ENCODE measurements at places on chromosomes 2 and 18.

- H3K36me3 ChIP-seq = peaks cover 5% of the 10 kb centered on the region
- no peak overlapping the region for H3K27ac ChIP-seq
- peak; percentile 42 for DNase-seq
- no peak overlapping the region for H3K4me3 ChIP-seq
- H3K27me3 ChIP-seq = no peaks in the 10 kb centered on the region
Measured at GRCh38 chr2:170843656-170844055, 27.0 kb downstream of the GAD1 start.

GRCh38 chr2:56184500-56185011 lies 766 bp downstream of the CCDC85A start:
- H3K27ac ChIP-seq = no peak overlapping the region
- H3K27me3 ChIP-seq = peaks cover 32% of the 10 kb centered on the region
- no peak for DNase-seq
- no peak overlapping the region for H3K4me3 ChIP-seq

DNA sequence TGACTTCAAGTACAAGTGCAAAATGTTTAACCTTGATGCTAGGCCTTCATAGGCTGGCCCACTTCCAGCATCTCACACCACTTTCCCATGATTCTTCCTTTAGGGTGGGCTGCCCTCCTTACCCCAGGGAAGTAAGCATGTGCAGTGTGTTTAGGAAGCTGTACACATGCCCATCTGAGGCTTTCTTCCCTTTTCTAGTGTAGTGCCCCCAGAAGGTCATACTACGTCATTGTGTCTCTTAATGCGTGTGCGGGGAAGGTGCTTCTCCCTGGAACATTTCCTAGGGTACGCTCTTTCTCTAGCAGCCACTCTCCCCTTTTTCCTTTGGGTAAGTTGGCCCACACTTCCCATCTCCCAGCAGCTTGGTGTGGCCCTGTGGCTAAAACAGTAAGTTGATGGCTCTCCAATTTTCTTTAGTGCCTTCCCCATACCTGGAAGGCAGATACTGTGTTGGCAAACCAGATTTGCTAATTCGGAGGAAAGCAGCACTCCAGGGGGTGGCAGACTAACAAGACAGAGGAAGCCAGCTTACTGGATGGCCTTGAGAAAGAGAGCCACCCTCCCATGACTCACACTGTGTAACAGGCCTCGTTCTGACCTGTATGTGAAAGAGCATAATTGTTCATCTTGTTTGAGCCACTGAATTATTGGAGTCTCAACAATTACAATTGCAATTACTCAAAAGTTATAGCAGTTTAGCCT lies 1.1 kb upstream of the SULT6B1 start:
- H3K36me3 ChIP-seq = no peaks in the 10 kb centered on the region
- DNase-seq = no peak
- no peaks in the 10 kb centered on the region for H3K4me1 ChIP-seq
- no peak overlapping the region for H3K4me3 ChIP-seq
- no peaks in the 10 kb centered on the region for H3K27me3 ChIP-seq

DNA sequence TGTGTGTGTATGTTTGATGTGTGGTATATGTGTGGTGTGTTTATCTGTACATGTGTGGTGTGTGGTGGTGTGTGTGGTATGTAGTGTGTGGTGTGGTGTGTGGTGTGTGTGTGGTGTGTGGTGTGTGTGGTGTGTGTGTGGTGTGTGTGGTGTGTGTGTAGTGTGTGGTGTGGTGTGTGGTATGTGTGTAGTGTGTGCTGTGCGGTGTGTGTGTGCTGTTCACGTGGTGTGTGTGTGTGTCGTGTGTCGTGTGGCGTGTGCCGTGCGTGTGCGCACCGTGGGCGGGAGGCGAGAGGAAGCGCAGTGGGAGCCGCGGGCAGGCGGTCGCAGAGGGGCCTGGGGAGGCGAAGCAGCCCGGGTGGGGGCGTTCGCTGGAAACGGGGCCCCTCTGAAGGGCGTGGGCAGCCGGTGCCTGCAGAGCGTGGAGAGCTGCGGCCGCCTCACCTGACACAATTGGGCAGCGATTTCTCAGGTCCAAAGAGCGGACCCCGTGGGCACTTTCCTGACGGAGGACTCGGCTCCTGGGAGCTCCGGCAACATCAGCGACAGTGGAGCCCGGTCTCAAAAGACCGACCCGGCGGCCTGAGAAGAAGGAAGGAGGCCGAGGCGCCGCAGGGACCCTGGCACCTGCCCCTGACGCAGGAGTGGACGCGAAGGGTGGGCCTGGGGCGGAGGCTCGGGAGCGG lies 741.1 kb upstream of the SALL3 start:
- H3K27me3 ChIP-seq = no peaks in the 10 kb centered on the region
- H3K4me1 ChIP-seq = no peaks in the 10 kb centered on the region
- H3K4me3 ChIP-seq = no peak overlapping the region
- H3K27ac ChIP-seq = no peak overlapping the region
- H3K36me3 ChIP-seq = no peaks in the 10 kb centered on the region

- H3K4me1 ChIP-seq = peaks cover 18% of the 10 kb centered on the region
- no peak for DNase-seq
- no peaks in the 10 kb centered on the region for H3K36me3 ChIP-seq
- H3K27me3 ChIP-seq = no peaks in the 10 kb centered on the region
- no peak overlapping the region for H3K27ac ChIP-seq
Measured at GRCh38 chr18:46406539-46406932, 250.5 kb downstream of the LOXHD1 start.

DNA sequence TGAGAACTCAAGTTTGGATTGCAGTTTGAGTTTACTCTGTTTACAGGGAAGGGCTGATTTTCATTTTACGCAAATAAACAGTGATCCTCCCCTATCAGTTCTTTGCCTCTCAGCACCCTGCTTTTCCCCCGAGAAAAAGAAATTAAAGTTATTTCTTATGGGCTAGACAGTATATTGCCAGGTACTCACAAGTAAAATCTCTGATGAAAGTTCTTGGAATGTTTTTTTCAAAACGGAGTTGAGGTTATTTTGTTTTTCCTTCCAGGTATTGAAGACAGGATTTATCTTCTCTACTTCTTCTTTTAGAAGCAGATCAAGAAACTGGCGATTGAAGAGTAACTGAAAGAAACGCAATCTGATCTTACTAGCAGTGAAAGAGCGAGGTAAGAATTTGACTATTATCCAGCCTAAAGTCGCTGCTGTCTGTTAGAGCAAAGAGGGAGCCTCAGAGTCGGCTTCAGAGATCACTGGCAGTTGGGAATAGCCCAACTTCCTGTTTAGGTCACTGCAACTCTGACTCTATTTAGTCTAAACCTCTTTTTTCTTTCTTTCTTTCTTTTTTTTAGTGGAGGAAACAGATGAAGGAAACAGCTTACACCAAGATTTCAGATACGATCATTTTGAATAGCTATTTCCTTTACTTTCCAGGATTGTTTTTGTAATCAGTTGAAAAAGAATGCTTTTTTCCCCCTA lies at the start of gene TFPI:
Gene TFPI, minus strand, starts transcription at position 425 of the 693 bp plus-strand sequence. CDS start 50,667 bp downstream, outside the sequence.
- peak within 1 kb of the TSS; percentile 81 for H3K27ac ChIP-seq
- H3K36me3 ChIP-seq = no peaks in the 10 kb centered on the region
- DNase-seq = peak; percentile 76
- H3K4me3 ChIP-seq = peak within 1 kb of the TSS; percentile 64
- H3K27me3 ChIP-seq = no peaks in the 10 kb centered on the region

- no peak overlapping the region for H3K4me3 ChIP-seq
- H3K4me1 ChIP-seq = no peaks in the 10 kb centered on the region
- H3K27me3 ChIP-seq = no peaks in the 10 kb centered on the region
Measured at GRCh38 chr18:54129448-54130067, 94.9 kb downstream of the MBD2 start.

DNA sequence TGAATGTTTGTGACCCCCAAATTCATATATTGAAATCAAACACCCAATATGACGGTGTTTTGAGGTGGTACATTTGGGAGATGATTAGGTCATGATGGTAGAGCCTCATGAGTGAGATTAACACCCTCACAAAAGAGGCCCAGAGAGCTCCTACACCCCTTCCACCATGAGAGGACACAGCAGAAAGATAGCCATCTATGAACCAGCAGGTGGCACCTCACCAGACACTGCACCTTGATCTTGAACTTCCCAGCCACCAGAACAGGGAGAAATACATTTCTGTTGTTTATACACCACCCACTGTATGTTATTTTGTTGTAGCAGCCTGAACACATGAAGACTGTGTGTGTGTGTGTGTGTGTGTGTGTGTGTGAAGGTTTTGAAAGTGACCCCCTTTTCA lies 58.1 kb downstream of the ST3GAL5 start:
- peaks cover 2% of the 10 kb centered on the region for H3K4me1 ChIP-seq
- H3K27me3 ChIP-seq = no peaks in the 10 kb centered on the region
- no peak for DNase-seq

- H3K4me1 ChIP-seq = no peaks in the 10 kb centered on the region
- DNase-seq = no peak
- H3K36me3 ChIP-seq = no peaks in the 10 kb centered on the region
- H3K27ac ChIP-seq = no peak overlapping the region
- H3K4me3 ChIP-seq = no peak overlapping the region
- H3K27me3 ChIP-seq = no peaks in the 10 kb centered on the region
Measured at GRCh38 chr2:101368376-101368775, 18.9 kb downstream of the CREG2 start.

DNA sequence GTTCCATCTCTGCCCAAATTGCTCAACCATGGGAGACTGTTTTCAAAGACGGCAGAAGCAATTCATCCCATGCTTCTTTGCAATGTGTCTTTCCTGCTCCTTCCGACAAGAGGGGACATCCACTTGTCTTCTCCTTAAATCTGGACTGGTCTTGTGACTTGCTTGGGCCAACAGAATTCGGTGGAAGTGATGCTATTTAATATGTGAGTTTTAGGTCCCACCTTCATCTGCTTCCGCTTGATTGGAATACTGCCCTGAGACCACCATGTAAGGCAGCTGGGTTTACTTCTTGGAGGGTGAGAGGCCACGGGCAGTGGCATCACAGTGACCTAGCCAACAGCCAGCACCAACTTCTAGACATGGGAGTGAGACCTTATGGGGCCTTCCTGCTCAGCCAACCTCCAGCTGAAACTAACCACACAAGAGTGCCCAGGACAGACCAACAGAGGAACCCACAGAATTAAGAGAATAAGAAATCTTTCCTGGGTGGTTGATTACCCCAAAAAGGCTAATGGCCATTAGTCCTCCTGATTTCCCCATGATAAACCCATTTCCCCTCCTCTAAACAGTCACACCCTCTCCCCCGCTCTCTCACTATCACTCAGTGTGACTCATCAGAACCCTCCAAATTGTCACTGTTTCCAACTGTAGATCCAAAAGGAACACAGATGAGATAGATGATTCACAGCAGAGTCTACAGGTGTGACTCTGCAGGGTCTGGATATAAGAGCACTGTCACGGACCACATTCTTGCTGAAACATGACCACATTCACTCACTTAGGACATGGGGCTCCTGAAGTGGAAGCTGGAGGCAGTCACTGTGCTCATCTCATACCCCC lies 16.2 kb upstream of the RHOB start:
- H3K27me3 ChIP-seq = no peaks in the 10 kb centered on the region
- H3K27ac ChIP-seq = no peak overlapping the region
- H3K36me3 ChIP-seq = no peaks in the 10 kb centered on the region
- no peak overlapping the region for H3K4me3 ChIP-seq

DNA sequence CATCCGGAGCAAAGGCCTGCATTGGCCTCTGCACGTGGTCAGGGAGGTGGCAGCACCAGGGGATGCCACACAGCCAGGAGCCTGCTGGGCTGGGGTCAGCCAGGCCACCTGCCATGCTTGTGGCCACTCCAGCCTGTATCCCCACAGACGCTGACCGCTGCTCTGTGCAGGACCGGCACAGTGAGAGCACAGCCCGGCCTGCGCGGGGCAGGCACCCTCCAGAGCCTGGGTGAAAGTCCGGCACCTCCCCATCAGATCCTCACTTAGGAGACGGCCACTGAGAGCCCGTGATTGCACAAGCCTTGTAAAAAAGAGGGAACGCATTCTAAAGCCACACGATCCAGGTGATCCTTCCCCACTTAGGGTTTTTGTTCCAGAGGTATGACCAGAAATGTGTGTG lies 42.2 kb downstream of the TWIST2 start:
- H3K27me3 ChIP-seq = peaks cover 41% of the 10 kb centered on the region
- H3K27ac ChIP-seq = no peak overlapping the region
- DNase-seq = no peak
- no peak overlapping the region for H3K4me3 ChIP-seq
- H3K36me3 ChIP-seq = no peaks in the 10 kb centered on the region

DNA sequence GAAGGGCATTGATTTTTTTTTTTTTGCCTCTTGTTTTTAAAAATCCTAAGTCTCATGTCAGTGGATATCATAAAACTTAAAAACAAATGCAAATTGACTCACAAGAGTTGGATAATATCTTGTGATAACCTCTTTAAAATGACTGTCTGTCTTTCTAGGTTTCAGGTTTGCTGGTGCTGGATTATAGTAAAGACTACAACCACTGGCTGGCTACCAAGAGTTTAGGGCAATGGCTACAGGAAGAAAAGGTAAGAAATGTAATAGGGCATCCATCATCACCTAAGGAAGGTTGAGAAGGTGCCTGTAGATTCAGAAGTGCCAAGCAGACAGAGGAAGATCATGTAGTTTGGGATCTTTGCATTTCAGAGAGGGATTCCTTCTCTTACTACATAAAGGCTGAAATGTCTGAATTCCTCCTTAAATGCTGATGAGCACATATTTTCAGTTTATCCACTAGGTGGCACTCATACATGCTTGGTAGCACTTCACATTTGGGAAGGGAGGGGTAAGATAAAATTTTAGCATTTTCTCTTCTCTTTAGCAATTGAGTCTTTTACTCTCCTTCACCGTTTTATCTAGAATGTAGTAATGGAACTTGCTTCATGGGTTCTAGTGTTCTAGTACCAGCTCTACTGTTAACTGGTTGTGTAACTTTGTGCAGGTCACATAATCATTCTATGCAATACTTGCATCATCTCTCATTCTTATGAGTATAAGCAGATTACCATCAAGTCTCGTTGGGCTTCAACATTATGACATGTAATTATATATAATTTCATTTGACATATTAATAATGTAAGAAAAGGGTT lies 21.1 kb downstream of the CPS1 start:
- no peak overlapping the region for H3K4me3 ChIP-seq
- DNase-seq = peak; percentile 62
- no peaks in the 10 kb centered on the region for H3K36me3 ChIP-seq
- no peak overlapping the region for H3K27ac ChIP-seq

DNA sequence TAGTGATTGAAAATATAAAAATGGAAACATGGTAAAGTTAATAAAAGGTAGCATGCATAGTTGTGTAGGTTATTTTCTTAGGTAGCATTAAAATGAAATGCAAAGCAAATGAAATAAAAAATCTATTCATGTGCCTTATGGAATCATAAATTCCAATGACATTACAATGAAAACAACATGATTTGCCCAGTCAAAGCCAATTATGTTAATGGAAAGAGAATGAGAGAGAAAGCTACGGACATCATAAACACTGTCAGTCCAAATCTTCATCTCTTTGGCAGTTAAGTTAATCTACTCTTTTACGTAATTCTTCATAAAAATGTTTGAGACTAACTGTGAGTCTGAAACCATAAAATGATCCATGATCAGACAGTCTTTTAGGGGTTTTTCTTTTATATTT lies 636.7 kb upstream of the SYT4 start:
- no peaks in the 10 kb centered on the region for H3K4me1 ChIP-seq
- DNase-seq = no peak
- no peak overlapping the region for H3K27ac ChIP-seq
- no peak overlapping the region for H3K4me3 ChIP-seq
- no peaks in the 10 kb centered on the region for H3K27me3 ChIP-seq
- no peaks in the 10 kb centered on the region for H3K36me3 ChIP-seq

- H3K36me3 ChIP-seq = no peaks in the 10 kb centered on the region
- H3K4me3 ChIP-seq = no peak overlapping the region
- DNase-seq = peak; percentile 66
- H3K4me1 ChIP-seq = no peaks in the 10 kb centered on the region
- no peak overlapping the region for H3K27ac ChIP-seq
Measured at GRCh38 chr2:30862054-30862651, 54.9 kb upstream of the CAPN13 start.

- no peaks in the 10 kb centered on the region for H3K4me1 ChIP-seq
- DNase-seq = no peak
- H3K36me3 ChIP-seq = no peaks in the 10 kb centered on the region
Measured at GRCh38 chr2:36277881-36278523, 77.6 kb upstream of the CRIM1 start.

- H3K36me3 ChIP-seq = no peaks in the 10 kb centered on the region
- H3K4me3 ChIP-seq = no peak overlapping the region
- no peak overlapping the region for H3K27ac ChIP-seq
Measured at GRCh38 chr2:142286618-142287017, 155.8 kb upstream of the LRP1B start.
